Left ventricle myocardium inferior (tissue), 1 donor: ENCODE measurements at places on chromosomes 4 and X. TPM values are rescaled to one million over a fixed set of nuclear protein-coding genes. Genes with fewer than 3 reads are reported as not detected.

RHOXF2B gene
- not detected for total RNA-seq

LRRC66 gene
- total RNA-seq = 0.25 TPM

FGF16 gene
- 0.14 TPM for total RNA-seq

ITIH6 gene
- not detected for total RNA-seq

KIT gene
- total RNA-seq = 1.2 TPM

ZNF718 gene
- 5.9 TPM for total RNA-seq

DCAF4L1 gene
- 0.19 TPM for total RNA-seq

RXFP1 gene
- total RNA-seq = not detected

PWWP3B gene
- 15.5 TPM for total RNA-seq

SLC16A2 gene
- 6.1 TPM for total RNA-seq

RHOH gene
- 0.41 TPM for total RNA-seq

ARHGAP6 gene
- 3.1 TPM for total RNA-seq

GAGE12J gene
- total RNA-seq = not detected

BMX gene
- total RNA-seq = 3.3 TPM

NOX1 gene
- not detected for total RNA-seq

TCEAL5 gene
- total RNA-seq = 0.19 TPM

ZNF630 gene
- total RNA-seq = 3.2 TPM

VGLL1 gene
- total RNA-seq = not detected

PROM1 gene
- 2.9 TPM for total RNA-seq

UGT2B15 gene
- total RNA-seq = not detected

CLGN gene
- 47.0 TPM for total RNA-seq

TMPRSS11D gene
- total RNA-seq = not detected

TMSB15C gene
- total RNA-seq = 0.27 TPM

FAAH2 gene
- 0.14 TPM for total RNA-seq

GYPE gene
- total RNA-seq = 0.16 TPM

USP17L10 gene
- not detected for total RNA-seq

FRG2 gene
- total RNA-seq = not detected

NUDT10 gene
- 0.27 TPM for total RNA-seq

ESX1 gene
- total RNA-seq = not detected

INTU gene
- 5.2 TPM for total RNA-seq

TAF7L gene
- 0.08 TPM for total RNA-seq

ATP8A1 gene
- 19.2 TPM for total RNA-seq

SLC49A3 gene
- total RNA-seq = 12.0 TPM

TAF1 gene
- 15.9 TPM for total RNA-seq

EVC2 gene
- 1.4 TPM for total RNA-seq

STS gene
- total RNA-seq = 5.3 TPM

TIGD4 gene
- 0.22 TPM for total RNA-seq

ARHGAP10 gene
- 59.7 TPM for total RNA-seq

CENPVL3 gene
- not detected for total RNA-seq

ZFP42 gene
- not detected for total RNA-seq

PF4V1 gene
- total RNA-seq = not detected

TBCK gene
- 20.3 TPM for total RNA-seq

CASP6 gene
- 6.0 TPM for total RNA-seq

DCLK2 gene
- total RNA-seq = 21.9 TPM

P2RY4 gene
- total RNA-seq = not detected

RNF150 gene
- total RNA-seq = 68.0 TPM

RAB41 gene
- total RNA-seq = not detected

ADH1A gene
- 0.36 TPM for total RNA-seq

ASB9 gene
- total RNA-seq = 1.3 TPM

NPY1R gene
- total RNA-seq = 1.6 TPM

SCML2 gene
- 1.1 TPM for total RNA-seq

OTOP1 gene
- total RNA-seq = not detected

NXF2 gene
- not detected for total RNA-seq

BLTP1 gene
- total RNA-seq = 32.2 TPM

UGT8 gene
- not detected for total RNA-seq

FRAS1 gene
- 1.4 TPM for total RNA-seq

ZNF275 gene
- total RNA-seq = 6.4 TPM
